ENCODE measurements at places on chromosomes 2 and 18.

GRCh38 chr18:24187049-24187448, 48.2 kb downstream of the CABYR start:
- no peak for DNase-seq

DNA sequence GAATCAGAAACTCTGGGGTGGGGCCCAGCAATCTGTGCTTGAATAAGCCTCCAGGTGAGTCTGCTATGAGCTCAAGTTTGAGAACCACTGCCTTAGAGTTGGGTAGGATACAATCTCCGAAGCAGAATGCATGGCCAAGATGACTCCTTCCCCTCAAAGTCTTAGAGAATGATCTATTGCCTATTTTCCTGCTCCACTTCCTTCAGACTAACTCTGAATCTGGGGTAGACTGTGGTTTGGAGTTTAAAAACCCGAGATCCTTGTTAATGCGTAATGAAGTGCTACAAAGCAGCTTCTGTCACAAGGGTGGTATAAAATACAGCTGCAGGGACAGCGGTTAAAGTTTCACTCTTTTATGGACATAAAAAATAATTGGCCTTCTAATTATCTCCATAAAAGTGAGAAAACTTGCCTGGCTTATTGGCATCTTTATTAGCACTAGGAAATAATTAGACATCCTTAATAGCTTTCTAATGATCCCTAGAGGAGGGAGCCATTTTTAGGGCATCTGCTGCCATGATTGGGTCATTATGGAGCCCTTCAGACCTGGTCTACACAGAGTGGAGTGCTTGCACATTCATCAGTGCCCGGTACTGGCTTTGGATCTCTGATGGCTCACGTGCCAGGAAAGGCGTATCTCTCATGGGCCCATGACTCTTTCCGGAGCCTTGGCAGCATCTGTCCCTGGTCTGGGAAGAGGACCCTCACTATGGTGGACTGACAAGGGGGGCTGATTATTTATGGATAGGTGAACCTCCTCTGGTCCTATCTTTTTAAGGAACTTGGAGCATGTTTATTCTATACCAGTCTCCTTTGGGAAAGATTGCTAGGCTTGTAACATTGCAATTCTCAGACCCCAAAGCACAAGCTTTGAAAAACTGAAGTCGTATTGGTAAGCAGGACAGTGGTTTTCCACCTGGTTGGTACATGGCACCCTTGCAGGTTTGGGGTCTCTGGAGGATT, 28.2 kb downstream of the SIX2 start:
- no peak for DNase-seq

DNA sequence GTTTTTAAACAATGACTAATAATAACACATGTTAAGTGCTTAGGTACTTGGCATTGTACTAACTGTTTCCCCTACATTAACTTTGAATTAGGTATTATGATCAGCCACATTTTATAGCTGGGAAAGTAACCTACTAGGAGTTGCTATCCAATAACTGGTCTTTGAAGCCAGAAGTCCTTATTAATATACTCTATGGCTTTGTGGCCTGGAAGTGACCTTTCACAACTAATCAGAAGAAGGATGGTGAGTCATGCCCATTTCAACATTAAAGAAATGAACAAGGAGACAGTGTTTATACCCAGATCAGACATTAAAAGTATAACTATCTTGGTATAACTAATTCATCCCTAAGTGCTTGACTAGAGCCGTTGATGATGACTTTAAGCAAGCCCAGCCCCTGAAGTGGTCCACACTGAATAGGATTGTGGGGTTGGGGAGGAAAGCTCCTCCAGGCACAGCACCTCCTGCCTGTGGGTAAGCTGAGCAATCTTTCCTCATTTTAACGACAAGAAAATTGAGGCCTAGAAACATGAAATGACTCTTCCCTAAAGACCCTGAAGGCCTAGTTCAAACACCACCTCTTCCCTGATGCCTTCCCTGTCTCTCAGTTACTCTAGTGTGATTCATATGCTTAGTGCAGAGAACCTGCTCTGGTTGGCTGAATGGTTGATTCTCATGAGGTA, 71.6 kb upstream of the RFX8 start:
- no peak for DNase-seq

DNA sequence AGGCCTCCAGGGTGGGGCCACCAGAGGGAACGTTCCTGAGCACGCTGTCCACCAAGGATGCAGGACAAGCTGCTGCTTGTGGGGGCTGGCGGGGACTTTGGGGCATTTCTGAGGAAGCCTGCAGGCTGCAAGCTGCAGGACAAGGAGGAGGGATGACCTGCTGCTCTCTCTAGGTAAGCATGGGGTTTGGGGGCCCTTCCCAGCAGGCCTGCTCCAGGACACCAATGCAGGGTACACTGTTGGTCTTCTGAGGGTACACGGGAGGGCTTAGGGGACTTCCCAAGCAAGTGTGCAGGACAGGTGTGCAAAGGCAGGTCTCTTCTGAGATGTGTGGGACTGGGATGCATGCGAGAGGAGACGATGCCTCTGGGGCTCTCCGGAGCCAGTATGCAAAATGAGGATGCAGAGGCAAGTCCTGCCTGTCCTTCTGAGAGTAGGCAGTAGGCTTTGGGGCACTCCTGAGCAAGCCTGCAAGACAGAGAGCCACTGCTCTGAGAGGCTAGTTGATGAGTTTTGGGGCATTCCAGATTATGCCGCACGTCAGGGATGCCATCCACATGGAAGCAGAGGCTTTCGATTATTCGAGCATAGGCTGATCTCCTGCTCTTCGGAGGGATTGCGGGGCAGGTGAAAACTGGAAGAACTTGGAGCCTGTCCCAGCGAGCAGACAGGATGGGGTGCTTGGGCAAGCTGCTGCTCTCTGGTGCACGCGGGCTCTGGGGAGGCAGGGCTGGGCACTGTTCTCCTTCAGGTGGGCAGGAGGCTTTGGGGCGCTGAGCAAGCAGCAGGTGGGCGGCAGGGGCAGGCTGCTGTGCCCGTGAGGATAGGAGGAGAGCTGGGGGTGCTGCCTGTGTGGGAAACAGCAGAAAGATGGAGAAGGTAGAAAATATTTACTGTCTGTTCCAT, 44.6 kb downstream of the CNGA3 start:
- no peak for DNase-seq

DNA sequence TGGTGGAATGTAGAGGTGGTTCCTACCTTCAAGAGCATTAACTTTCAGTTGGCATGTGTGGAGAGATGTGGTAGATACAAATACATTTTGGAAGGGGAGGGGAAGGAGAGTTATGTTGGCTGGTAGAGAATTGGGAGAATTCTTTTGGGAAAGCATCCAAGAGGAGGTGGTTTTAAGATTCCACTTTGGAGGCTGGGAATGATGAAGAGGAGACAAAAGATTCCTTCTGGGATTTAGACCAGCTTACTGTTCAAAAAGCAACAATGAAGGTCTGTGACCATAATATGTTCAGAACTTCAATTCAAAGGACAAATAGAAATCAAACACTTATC, 120.8 kb upstream of the FOSL2 start:
- no peak for DNase-seq

- no peak for DNase-seq
Observed at GRCh38 chr18:49851624-49852023, 38.3 kb upstream of the ACAA2 start.

DNA sequence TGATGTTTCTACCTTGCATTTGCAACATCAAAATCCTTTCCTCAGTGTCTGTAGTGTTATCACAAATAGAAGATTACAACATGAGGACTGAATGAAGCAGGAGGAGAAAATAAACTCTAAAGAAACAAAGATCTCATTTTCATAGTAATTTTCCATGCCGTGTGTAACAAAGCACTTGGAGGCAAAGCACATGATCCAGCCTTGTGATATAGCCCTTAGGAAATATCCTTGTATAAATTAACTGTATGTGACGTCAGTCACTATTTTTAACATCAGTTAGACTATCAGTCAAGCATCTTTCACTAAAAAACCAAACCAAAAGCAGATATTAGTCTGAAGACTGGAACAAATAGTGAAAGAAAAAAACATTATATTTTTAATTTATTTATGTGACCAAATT, 492.1 kb upstream of the CNTNAP5 start:
- DNase-seq, result no peak

Data from CD4-positive, alpha-beta T cell (primary cell).